Urothelium cell line (cell line): ENCODE measurements at places on chromosomes 16 and 17.
A peak's percentile ranks its signal among the peaks of the same experiment; 100 is the strongest.

GRCh38 chr16:50940275-50940854, 198.5 kb downstream of the CYLD start:
- no peak for DNase-seq

- DNase-seq: no peak
Observed at GRCh38 chr16:27311448-27311830, 2.3 kb upstream of the IL4R start.

- DNase-seq: no peak
Observed at GRCh38 chr17:61477204-61477834, 25.1 kb downstream of the TBX4 start.

DNA sequence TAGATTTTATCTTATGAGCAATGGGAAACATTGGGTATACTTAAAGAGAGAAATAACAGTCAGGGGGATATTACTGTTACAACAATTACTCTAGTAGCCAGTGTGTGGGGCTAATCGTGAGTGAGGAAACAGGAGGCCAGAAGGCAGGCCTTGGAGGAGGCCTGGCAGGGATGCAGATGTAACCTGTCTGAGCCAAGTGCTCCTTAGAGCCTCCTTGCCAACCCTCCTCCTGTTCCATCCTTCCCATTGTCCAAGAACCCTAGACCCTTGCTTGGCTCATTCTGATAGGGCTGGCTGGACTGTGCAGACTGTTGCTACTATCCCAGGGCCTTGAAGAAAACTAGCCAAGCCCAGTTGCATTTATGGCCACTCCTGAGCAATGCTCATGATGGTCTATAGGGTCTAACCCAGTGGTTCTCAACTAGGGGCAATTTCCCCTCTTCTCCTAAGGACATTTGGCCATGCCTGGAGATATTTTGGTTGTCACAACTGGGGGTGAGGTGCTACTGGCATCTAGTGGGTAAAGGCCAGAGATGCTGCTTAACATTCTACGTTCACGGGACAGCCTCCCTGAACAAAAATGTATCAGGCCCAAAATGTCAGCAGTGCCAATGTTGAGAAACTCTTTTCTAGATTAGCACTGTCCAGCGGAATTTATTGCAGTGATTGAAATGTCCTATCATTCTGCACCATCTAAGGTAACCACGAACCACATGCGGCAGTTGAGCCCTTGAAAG, 24.4 kb upstream of the WSCD1 start:
- no peak for DNase-seq

DNA sequence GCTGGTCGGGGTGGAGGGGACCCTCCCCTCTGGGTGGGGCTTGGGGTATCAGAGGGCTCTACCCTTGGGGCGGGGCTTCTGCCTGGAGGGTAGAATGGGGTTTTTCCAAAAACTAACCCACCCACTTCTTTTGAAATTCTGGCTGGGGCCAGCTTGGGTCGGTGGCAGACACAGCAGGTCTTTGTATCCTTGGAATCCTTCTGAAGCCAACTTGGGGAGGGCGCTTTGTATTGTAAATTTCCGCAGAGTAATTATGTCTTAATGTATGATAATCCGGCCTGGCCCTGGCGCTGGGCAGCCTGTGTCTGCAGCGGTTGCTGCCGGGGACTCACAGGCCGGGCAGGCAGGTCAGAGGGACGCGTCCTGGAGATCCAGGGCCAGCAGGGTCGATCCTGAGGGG, 33.9 kb upstream of the GSE1 start:
- DNase-seq: no peak

GRCh38 chr17:81456798-81457197, 55.8 kb downstream of the ACTG1 start:
- no peak for DNase-seq

DNA sequence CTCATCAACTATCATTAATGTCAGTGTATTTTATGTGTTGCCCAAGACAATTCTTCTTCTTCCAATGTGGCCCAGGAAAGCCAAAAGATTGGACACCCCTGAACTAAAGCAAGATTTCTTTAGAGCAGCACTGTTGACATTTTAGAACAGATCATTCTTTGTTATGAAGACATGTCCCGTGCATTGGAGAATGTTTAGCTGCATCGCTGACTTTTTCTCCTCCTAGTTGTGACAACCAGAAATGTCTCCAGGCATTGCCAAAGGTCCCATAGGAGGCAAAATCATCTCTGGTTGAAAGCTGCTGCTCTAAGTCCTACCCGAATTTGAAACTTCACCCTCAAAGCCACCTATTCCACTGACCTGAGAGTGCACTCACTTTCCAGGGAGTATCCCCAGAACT, 62.7 kb upstream of the IRX6 start:
- no peak for DNase-seq

- peak; percentile 58 for DNase-seq
Observed at GRCh38 chr16:23679274-23679985, 741 bp downstream of the PLK1 start.

- DNase-seq: no peak
Observed at GRCh38 chr16:2967721-2968161, 1.4 kb upstream of the PAQR4 start.

DNA sequence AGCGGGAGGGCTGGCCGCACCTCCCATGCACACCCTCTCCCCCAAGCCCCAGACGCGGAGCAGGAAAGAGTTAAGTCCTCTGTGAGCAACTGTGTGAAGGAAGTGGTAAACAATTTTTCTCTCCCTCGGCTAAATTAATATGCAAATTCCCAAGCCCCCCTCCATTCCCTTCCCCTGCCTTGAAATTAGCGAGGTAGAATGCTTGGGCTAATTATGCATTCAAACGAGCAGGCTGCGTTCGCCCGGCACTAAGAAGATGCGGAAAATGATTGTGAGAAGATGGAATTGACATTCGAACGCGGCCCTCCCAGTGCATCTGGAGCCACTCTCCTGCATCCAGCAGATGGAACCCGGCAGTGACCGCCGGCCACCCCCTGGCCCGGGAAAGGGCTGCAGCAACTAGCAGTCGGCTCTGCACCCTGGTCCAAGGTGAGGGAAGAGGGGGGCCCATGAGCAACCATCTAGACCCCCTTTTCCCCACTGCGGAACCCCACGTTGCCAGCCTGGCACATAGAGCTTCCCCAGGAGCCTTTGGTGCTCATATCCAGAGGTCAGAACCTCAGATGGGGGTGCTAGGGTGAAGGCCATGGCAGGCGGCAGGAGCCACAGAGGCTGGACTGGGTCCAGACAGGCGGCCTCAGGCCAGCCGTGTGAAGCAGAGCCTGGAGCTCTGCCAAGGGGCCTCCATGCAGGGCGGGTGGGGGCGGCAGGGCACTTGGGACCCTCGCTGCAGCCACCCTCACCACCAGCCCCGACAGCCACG, 49.1 kb upstream of the ACSF3 start:
- DNase-seq: no peak

DNA sequence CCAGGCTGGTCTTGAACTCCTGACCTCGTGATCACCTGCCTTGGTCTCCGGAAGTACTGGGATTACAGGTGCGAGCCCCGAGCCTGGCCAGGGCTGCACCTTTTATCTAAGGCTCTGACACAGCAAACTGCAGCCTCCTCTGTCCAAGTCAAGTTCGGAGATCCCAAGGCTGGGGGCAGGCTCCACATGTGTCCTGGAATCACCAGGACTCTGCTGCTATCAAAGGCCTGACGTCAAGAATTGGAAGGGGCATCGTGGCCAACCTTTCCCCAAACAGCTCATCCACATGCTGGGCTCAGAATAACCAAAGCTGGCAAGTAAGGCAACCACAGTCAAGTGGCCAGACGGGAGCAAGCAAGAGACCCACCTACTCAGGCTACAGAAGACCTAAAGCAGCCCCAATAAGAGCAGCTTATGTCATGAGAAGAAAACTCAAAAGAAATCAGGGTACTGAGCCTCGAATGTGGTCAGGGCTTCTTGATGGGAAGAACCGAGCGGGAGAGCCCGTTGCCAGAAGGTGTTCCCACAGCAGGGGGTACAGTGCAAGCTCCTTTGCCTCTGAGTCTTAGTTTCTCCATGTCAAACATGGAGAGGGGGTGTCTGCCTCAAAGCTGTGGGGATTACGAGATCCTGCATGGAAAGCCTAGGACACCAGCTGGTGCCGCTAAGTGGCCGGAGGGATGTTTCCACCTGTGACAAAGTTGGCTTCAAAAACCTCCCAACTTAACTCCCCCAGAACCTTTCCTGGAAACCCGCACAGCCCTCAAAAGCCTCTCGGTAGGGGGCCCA, 7.9 kb downstream of the MYBBP1A start:
- no peak for DNase-seq

DNA sequence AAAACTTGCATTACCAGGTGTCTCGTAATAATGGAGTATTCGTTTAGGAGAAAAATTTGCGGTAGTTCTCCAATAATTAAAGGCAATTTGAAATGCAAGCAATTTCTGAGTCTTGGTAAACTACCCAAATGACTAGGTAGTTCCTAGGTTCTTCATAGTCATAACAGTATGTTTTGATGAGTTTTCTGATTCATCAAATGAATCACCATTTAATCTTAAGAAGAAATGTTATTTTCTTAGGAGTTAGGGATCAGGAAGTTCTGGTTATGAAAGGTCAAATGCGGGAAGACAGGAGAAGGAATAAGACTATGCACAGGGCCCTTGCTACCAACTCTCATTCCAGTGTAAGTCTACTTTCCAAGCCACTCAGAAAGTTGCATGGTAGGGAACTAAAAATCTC, 221.5 kb upstream of the SOX9 start:
- no peak for DNase-seq

DNA sequence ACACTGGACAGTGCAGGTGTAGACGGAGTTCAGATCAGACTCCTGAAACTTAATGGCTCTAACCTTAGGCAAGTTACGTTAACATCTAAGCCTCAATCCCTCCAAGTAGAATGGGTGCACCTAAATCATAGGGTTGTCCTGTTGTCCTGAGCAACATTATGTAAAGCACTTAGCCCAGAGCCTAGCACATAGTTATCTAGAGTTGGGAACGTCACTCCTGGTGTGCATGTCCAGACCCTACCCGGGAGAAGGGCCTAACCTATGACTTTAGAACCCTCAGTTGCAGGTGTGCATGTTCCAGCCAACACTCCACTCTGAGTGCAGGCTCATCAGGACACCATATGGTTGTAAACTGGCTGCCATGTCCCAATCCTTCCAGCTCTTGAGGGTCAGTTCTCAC, 26.0 kb downstream of the LIG3 start:
- DNase-seq: no peak

GRCh38 chr17:18257982-18258355, 569 bp downstream of the FLII start:
- DNase-seq: peak; percentile 70

GRCh38 chr16:11738742-11739544, 3.7 kb downstream of the TXNDC11 start:
- no peak for DNase-seq

- DNase-seq: no peak
Observed at GRCh38 chr16:47142486-47142820, 1.3 kb downstream of the NETO2 start.

DNA sequence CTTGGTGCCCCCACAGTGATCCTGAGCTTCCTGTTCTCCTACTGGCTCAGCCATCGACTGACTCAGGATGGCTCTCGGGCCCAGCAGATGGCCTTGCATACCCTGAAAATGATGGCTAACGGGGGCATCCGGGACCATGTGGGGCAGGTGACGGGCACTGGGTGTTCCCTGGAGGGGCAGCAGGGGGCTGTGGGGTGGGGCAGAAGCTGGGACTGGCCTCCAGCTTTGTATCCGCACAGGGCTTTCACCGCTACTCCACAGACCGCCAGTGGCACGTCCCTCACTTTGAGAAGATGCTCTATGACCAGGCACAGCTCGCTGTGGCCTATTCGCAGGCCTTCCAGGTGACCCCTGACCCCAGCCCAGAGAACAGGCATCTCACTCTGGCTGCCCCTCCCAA, 3.0 kb downstream of the SPATA20 start:
- no peak for DNase-seq

DNA sequence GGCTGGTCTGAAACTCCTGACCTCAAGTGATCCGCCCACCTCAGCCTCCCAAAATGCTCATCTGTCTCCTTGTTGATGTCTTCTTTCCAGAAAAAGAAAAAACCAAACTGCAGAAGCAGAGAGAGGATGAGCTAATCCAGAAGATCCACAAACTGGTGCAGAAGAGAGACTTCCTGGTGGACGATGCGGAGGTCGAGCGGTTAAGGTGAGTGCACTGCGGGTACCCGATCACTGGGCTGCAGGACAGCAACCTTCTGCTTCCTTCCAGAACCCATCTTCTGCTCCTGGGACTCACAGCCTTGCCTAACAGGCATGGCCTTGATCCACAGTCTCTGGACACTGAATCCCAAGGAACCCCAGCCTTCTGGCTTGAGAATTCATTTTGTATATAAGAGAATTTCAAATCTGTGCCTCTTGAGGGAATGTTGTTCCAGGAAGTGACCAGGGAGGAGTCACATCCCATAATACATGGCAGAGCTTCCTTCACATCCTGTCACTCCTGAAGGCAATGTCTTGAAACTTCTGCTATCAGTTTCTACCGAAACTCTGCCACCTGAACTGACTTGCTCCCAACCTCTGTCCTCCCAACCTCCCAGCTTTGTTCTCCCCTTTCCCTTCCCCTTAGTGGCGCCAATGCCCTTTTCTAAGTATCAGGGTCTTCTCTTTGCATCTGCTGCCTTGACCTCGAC, 61.7 kb downstream of the MARF1 start:
- DNase-seq: no peak
